Ovary (tissue), 10 donors: ENCODE measurements at places on chromosomes 4 and X. TPM values are rescaled to one million over a fixed set of nuclear protein-coding genes. Genes with fewer than 3 reads are reported as not detected.

GRCh38 chr4:114601304-114602052 is 2.9 kb downstream of the UGT8 start:
- DNase-seq: no peak

Gene GLRA3
- not detected for total RNA-seq

DNA sequence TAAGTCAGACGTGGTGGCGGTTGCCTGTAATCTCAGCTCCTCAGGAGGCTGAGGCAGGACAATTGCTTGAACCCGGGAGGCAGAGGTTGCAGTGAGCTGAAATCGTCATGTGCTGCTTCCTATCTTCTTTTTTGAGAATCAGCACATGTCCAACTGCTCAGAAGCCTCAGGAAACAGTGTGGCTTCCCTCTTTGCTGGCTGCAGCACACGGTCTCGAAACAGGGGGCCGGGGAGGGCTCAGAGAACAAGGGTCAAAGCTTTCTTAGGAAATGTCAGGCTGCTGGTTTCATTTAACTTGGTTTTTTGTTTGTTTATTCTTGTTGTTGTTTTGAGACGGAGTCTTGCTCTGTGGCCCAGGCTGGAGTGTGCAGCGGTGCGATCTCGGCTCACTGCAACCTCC is 31.3 kb downstream of the CRLF2 start:
- no peak for DNase-seq

Gene PAK3
- 4.8 TPM for total RNA-seq

Gene KLHL15
- 17.1 TPM for total RNA-seq

Gene FRG2
- total RNA-seq: not detected

GRCh38 chr4:17823871-17824669 is 13.3 kb downstream of the NCAPG start:
- DNase-seq: no peak

GRCh38 chrX:150150076-150150779 is 211.9 kb upstream of the EOLA2 start:
- no peak for DNase-seq

DNA sequence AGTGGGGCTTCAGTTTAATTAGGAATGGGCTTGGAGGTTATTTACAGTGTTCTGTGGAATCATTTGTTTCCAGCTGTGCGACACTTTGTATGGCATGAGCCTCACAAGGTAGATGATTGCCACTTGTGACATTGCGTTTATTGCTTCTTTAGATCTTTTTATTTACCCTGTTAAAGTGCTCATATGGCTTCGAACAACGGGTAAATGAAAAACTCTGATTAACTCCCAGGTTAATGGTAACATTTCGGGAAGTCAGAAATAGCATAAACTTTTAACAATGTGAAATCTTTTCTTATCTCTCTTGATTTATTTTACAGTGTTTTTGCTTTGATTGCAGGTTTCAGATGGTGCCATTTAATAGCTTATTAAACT is 494.3 kb downstream of the IDS start:
- DNase-seq: no peak

DNA sequence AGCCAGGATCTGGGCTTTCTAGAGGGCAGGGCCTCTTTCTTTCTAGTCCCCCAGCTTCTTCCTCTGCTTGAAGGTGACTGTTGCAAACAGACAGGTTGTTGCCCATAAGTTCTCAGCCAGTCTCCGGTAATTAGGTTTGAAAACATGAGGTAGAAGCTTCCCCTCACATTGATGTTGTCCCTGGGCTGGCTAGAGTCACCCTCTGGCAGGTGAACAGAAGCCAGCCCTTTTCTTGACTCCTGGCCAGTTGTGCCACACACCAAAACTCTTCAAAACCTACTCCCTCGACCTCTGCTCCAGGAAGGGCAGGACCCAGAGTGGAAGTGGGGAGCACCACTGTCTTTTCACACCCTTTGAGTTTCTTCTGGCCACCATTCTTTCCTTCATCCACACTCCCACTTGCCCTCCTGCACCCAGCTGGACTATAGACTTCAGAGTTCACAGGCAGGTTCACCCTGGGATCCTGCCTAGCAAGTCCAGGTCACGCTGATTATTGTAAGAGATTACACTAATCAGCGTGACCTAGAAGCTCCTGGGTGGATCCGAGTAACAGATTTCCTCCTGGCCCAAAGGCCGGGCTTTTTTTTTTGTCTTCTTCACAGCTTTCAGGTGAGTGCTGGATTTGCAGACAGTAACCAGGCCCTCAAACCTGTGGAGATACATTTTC is 37.4 kb upstream of the ARHGAP6 start:
- no peak for DNase-seq

Gene C4orf54
- total RNA-seq: 0.11 TPM

- no peak for DNase-seq
Measured at GRCh38 chr4:15976456-15977447, 13.8 kb upstream of the FGFBP2 start.

- no peak for DNase-seq
Measured at GRCh38 chr4:176443117-176443516, 123.4 kb downstream of the SPCS3 start.

GRCh38 chr4:96626023-96626422 is 786.1 kb downstream of the PDHA2 start:
- DNase-seq: no peak

- no peak for DNase-seq
Measured at GRCh38 chr4:153265306-153266047, 61.2 kb downstream of the TRIM2 start.

GRCh38 chrX:25156323-25156722 is 140.6 kb upstream of the ARX start:
- no peak for DNase-seq

GRCh38 chr4:52748432-52748831 is 2.8 kb downstream of the ERVMER34-1 start:
- no peak for DNase-seq

GRCh38 chr4:82711158-82711785 is 87.3 kb downstream of the SCD5 start:
- DNase-seq: no peak

GRCh38 chrX:113390531-113390930 is 549.9 kb upstream of the AMOT start:
- DNase-seq: no peak

- no peak for DNase-seq
Measured at GRCh38 chr4:150906987-150907633, 108.0 kb downstream of the LRBA start.

Gene TLR2
- total RNA-seq: 13.8 TPM

Gene IQSEC2
- total RNA-seq: 9.7 TPM

Gene RAB33A
- 2.3 TPM for total RNA-seq

DNA sequence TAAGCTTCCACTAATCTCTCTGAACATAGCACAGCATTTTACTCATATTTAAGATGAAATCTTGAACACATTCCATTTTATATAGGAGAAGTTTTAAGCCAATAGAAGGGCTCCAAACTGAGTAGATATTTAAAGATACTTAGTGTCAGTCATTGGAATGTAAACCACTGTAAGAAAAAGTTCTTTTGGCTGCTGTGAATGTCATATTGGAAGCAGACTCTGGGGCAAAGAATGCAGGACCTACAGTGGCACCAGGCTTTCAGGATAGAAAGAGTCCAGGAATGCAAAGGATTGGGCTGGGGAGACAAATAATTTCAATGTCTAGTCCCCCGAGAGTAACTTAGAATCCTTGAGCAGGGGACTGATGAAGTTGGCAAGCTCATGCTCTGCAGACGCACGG is 1047.7 kb downstream of the STIM2 start:
- DNase-seq: no peak

Gene GAB3
- total RNA-seq: 1.1 TPM

DNA sequence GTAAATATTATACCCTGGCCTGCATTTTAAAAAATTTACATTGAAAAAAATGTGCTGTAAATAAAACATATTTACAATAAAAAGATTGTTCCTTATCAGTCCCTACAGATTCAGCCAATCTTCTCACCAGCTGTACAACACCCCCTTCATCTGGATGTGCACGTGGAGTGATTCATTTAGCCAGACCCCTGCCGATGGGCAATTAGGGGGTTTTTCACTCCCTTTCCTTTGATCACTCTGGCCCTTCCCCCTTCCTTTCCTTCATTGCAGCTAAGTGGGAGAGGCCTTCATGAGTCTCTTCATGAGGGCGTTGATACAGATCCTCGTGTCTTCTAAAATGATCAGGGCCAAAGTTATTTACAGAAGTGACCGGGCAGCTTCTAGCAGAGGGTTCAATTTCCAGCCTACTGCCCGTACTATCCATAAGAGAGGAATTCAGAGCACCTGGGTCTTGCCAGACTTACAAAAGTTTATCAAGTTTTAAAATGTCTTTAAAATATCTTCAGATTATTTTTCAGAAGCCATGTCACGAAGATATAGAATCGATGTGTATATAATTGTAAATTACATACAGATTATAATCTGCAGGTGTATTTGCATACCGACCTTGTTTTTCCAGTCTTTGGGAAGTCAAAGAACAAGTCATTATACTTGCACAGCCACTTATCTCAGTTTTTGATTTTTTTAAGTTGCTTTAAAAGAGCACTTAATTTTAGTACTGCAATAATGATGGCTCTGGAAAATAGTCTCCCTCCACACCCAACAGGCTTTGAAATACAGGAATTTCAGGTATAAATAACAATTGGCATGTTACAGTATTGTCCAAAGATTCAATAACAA is 21.4 kb upstream of the RASL11B start:
- no peak for DNase-seq

DNA sequence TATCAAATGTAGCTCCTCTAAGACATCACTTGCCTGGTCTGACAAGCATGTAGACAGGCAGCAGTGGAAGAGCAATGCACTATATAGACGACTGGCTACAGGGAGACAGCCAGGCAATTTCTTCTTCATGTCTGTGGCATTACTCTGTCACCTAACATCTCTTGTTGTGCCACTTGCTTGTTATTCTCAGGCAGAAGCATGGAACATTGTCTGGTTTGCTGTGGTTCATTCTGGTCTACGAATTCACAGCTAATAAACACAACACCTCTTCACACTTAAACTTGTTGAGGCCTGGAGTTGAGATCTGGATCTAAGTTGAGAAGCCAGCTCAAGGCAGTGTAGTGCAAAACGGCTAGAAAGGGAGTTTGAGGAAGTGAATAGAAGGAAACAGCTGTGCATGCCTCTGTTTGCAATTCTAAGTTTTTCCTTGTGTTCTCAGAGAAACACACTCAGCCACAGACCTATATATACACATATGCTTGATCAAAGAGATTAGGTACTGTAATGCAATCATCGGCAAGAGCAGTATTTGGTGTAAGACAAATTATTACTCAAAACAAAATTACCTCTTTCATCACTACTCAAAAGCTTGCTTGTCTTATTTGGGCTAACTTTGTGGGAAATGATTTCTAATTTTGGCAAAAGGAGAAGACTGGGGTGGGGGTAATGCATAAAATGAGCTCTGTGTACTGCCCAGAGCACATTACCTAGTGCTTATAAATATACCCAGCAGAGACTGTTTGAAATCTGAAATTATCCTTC is 243.8 kb downstream of the PPP3CA start:
- no peak for DNase-seq

DNA sequence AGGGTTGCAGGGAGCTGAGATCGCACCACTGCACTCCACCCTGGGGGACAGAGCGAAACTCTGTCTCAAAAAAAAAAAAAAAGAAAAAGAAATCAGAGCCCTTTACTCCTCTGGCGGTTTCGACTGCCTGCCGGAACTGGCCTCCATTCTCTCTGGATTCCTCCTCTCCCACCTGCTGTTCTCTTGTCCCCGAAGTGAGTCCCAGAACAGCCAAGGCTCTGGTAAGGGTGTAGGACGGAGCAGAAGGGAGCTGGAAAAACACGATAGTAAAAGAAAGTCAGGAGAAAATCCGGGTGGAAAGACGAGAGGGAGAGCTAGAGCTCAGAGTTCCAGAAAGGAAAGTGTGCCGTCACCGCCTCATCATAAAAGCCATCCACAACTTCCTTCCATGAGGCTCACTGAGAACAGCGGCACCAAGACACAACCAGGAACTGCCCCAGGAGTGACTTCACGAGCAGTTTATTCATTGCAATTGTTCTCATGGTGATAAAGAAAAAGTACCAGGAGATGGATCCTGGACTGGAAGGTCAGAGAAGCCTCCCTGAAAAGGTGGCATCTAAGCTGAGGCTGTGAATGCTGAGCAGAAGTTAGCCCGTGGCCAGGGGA is 12.3 kb downstream of the TLR3 start:
- no peak for DNase-seq

GRCh38 chr4:119113033-119113655 is 22.5 kb upstream of the MYOZ2 start:
- DNase-seq: no peak

DNA sequence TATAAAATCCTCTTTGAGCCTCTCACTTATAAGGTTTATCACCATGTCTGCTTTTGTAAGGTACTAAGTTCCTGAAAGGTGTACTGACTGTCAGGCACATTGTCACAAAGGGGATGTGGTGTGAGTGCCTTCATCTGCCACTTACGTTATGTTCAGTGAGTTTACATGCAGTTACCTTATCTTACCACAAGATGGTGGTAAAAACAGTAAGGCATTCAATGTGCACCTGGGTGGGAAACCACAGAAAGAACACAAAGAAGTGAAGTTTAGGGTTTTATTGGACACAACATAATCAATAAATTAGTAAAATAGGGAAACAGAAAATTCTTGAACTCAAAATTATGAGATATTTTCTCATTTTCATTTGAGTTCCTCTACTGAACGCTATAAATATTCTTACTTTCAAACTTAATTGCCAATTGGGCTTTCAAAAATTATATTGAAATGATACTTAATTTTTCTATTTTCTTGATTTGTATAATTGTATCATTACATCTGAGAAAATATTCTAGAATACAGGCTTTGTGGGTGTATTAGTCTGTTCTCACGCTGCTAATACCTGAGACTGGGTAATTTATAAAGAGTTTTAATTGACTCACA is 650.8 kb downstream of the PCDH7 start:
- no peak for DNase-seq

Gene TMEM255A
- 18.5 TPM for total RNA-seq

DNA sequence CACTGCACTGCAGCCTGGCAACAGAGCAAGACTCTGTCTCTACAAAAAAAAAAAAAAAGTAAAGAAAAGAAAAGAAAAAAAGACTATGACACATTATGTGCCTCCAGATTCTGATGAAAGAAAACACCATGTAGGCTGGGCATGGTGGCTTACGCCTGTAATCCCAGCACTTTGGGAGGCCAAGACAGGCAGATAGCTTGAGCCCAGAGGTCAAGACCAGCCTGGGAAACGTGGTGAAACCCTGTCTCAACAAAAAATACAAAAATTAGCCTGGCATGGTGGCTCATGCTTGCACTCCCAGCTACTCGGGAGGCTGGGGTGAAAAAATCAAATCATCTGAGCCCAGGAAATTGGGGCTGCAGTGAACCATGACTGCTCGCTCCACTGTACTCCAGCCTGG is 19.4 kb downstream of the THOC2 start:
- no peak for DNase-seq

Gene RBM47
- total RNA-seq: 92.8 TPM

GRCh38 chr4:31929676-31930345 is 1209.6 kb downstream of the PCDH7 start:
- no peak for DNase-seq

DNA sequence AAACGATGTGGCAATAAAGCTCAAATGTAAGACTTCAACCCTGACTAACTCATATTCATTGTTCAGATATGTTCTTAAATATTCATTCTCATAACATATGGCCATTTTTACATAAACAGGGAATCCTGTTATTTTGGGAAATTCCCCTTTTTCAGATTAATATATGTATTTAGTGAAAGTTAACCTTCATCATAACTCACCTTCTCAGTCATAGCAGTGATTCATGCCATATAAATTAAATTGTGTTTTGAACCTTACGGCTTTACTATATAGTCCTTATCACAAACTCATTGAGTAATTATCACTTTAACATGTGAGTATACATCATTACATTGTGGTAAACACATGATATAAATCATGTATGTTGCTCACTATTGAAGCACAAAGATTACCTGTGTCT is 392.5 kb upstream of the TRAM1L1 start:
- no peak for DNase-seq
